Esophagus squamous epithelium (tissue), 5 donors: ENCODE measurements at places on chromosomes 2 and 18.

DNA sequence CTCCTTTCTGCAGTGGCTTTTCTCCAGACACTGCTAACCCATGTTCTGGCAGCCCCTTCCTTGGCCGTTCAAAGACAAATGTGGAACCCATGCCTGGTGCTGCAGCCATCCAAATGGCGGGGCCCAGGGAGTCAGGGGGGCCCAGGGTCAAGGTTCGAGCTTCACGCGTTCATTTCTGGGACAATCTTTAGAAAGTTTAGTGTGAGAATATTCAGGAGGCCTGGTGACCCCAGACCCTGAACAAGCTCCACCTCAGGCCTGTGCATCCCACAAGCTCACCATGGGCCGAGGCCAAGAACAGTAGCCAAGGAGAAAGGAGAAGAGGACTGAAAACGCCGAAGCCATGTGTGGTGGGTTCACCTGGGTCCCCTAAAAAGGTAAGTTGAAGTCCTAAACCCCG is 54.4 kb downstream of the ANKMY1 start:
- no peak for DNase-seq

- no peak for DNase-seq
These were observed 28.9 kb upstream of the CDH19 start for GRCh38 chr18:66632756-66633155.

GRCh38 chr18:79756826-79757225 is 40.9 kb upstream of the KCNG2 start:
- DNase-seq = no peak

DNA sequence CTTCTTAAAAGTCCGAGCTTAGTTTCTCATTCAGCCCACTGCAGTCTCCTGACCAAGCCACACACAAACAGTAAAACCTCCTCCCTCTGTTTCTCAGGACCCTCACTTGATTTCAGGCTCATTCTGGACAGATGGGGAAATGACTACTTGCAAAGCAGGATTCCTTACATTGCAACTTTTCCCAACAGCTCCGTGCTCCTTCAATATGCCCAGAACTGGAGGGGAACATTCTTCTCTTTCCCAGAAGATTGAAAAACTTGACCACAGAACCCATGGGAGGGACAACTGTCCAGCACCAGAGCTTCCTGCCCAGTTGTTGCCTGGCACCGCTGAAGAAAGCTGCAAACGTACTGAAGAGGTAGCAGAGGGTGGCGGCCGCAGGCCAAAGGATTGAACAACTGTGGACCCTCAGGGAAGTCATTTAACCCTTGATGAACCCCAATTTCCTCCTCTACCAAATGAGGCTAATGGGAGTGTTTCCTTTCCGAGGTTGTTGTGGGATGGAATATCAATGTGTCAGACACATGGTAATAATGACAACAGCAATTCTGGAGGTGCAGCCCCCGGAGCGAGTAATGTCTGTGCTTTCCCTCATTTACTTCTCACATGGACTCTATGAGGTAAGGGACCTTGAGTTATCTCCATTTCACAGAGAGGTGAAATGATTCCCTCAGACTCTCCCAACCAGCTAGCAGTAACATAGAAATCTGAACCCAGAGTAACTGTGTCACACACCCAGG is 25.0 kb downstream of the BCL11A start:
- DNase-seq = no peak

GRCh38 chr2:235024931-235025773 is 73.3 kb downstream of the SH3BP4 start:
- no peak for DNase-seq

GRCh38 chr2:125479143-125479636 is 1176.8 kb upstream of the GYPC start:
- DNase-seq = no peak
